Activated naive CD4-positive, alpha-beta T cell (primary cell): ENCODE measurements at places on chromosomes 7 and 10.

GRCh38 chr10:121500701-121501332 lies 97.4 kb downstream of the FGFR2 start:
- no peak for DNase-seq

- DNase-seq: no peak
These were observed 59.7 kb upstream of the RAB11FIP2 start for GRCh38 chr10:118106426-118106825.

- DNase-seq: no peak
These were observed 134.3 kb upstream of the PDE1C start for GRCh38 chr7:32204361-32205018.

DNA sequence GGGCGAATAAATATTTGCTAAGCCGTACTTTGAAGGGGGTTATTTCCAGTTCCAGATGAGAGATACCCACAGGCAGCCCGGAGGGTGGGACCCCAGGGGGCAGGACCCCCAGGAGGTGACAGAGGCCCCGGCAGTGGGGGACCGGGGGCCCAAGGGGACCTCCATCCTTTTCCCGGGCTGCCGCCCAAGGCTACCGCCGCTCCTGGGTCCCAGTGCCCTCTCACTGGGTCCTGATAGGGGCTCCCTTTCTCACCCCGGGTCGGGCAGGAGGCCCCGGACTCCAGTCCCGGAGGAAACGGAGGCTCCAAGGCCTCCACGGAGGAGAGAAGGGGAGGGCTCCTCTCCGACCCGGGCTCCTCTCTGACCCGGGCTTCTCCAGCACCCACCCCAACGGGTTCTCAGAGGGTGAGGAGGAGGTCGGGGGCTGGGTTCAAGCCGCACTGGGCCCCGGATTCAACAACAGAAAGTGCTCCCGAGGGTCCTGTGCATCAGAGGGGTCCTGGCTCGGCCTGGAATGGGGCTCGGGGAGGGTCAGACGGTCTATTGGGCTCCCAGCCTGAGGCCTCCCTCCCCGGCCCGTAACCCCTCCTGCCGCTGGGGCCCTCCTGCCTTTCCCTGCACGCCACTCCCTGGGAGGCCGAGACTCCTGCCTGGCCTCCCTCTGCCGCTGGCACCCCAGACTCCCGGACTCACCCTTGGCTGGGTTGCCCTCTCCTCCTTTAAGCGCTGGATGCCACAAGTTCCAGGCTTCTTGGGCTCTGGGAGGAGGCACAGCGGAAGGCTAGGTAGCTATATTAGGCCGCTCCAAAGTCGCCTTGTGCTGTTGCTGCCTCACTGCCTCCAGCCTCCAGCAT lies 62.5 kb downstream of the ZNF37A start:
- no peak for DNase-seq

GRCh38 chr10:20090831-20091230 lies 274.6 kb downstream of the PLXDC2 start:
- no peak for DNase-seq

DNA sequence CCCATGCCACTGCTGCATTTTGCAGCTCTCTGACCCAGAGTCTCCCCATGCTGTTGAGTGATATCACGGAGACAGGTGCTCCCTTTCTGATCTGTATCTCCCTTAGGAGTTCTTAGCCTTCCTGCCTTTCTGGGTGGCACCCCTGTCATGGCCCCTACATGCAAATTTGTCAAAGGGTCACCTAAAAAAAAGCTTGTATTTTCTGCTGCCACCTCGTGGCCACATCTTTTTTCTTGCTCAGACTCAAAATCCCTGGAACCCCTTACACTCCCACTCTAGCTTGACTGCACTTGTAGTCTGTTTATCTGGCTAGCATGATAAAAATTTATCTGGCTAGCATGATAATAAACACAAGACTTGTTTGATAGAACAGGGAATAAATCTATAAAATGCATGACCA lies 809.1 kb downstream of the SORCS1 start:
- no peak for DNase-seq

DNA sequence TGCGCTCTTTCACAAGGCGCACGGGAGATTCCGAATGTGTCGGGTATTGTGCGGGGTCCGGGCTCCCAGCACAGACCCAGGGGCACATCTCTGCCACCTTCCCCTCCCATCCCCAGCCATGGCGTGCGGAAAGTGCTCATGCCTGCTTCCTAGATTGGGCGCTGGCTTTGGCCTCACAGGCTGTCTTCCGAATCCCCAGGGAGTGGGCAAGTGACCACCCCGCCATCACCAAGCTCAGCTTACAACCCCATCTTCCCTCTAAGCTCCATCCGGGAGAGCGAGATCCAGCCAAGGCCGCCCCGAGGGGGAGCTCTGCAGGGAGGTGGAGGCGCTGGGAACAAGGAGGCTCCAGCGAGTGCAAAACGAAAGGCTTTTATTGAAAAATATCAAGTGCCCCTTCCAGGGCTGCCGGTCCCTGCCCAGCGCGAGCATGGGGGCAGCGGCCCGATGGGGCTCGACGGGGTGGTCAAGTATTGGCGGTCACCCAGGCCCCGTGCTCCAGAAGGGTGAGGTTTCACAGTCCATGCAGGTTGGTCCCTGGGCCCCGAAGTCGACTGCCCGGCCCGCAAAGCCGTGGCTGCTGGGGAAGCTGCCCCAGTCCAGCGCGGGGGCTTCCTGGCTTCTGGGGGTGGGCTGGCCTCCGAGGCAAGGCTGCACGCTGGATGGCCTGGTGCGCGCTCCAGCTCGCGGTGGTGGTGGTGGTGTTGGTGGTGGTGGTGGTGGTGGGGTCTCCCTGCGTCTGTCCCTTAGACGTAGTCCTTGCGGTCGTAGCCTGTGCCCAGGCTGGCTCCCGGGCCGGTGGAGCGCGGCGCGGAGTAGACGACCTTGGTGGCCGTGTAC lies 1.2 kb downstream of the CLDN3 start:
- no peak for DNase-seq

GRCh38 chr7:124712017-124712416 lies 53.6 kb downstream of the GPR37 start:
- no peak for DNase-seq

- peak; percentile 30 for DNase-seq
These were observed 6.8 kb upstream of the TAS2R40 start for GRCh38 chr7:143214789-143215679.

DNA sequence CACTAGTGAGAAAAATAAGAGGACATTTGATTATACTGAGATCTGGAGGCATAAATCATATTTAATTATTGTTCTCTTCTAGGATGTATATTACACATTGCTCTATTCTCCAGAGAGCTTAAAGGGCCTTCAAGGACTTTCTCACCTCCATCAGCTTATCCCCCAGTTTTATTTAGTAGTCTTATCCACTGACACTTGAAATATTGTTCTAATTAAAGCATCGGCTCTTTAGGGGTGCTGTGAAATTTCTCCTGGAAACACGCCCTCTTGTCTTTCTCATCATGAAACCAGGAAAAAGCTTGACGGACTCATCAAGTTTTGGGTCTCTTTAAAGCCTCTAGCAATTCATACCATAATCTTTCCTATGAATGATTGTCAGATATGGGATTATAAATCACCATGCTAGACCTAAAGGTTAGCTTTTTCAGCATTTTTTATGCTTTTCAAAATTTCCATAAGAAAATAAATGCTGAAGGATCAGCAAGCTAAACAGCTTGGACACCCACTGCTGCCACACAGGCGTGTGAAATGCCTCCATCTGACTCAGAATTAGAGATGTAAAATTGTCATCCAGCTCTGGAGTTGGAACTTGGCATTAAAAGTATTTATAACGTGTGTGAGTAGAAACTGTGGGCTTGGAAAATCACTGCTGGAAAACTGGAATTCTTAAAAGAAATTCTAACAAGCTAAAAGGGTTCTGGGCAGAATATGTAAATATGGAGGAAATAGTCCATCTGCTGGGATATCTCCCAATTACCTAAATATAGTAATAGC lies 216.3 kb downstream of the CHRM2 start:
- DNase-seq: no peak

DNA sequence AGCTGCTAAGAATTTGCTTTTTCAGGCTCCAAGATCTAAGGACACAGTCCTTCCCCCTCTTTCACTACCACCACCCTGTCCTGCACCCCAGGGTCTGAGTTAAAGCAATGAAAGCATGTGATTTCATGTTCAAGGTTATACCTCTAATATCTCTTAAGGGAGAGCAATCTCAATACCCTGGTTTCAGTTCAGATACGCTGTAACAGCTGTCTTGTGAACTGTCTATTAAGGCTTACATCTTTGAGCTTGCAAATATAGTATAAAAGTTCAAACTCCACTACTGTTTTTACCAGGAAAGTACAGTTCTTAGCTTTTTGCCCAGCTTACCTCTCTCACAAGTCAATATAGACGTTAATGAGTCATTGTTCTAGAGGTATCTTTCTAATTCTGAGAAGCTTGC lies 2.6 kb downstream of the CPVL start:
- DNase-seq: no peak

GRCh38 chr7:151565541-151565940 lies 45.8 kb upstream of the RHEB start:
- DNase-seq: no peak

GRCh38 chr10:12559578-12560178 lies 210.3 kb downstream of the CAMK1D start:
- no peak for DNase-seq

- no peak for DNase-seq
These were observed 31.5 kb downstream of the MTURN start for GRCh38 chr7:30166155-30166840.
